ENCODE measurements at places on chromosomes 3 and 15. TPM values are rescaled to one million over a fixed set of nuclear protein-coding genes. Genes with fewer than 3 reads are reported as not detected.

Gene EXD1
- not detected for total RNA-seq

Gene DUOXA1
- total RNA-seq: 0.60 TPM

Gene CPEB1
- total RNA-seq: 11.5 TPM

DNA sequence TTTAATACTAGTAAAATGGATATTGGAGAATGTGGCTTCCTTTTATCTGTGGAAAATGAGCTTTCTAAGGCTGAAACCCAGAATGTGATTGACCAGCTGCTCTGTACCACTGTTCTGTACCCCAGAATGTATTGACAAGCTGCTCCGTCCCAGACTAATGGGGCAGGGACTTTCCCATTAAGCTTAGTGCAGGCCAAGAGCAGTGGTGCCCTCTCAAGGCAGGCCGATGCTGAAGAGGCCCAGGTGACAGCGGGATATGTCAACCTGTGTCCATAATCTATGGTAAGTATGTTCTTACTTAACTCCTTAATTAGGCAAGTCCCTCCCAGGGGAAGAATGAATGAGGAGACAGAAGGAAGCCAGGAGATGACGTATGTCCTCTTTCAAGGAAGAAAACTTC is 31.1 kb downstream of the SGO1 start:
- DNase-seq: no peak

Gene CIDEC
- total RNA-seq: not detected

Gene FES
- 24.8 TPM for total RNA-seq

Gene CYP8B1
- not detected for total RNA-seq

GRCh38 chr15:78085928-78086327 is 6.4 kb upstream of the SH2D7 start:
- DNase-seq: no peak

Gene TLR9
- total RNA-seq: 0.74 TPM

Gene BDH1
- 4.2 TPM for total RNA-seq

Gene CHST13
- total RNA-seq: 0.57 TPM

DNA sequence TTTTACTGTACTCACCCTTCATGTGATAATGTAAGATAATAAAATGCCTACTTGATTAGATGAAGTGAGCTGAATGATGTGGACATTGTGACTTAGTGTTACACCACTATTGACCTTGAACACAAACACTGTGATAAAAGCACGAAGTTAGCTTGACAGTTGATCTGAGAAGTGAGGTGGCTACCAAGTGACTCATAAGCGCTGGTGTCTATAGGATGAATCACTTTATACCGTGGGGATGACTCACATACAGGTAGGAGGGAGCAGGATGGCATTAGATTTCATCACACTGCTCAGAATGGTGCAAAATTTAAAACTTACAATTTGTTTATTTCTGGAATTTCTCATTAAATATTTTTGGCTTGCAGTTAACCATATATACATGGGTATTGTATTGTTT is 174.7 kb upstream of the CNTN3 start:
- no peak for DNase-seq

GRCh38 chr3:128787256-128788253 is 61.6 kb downstream of the RAB7A start:
- DNase-seq: no peak

DNA sequence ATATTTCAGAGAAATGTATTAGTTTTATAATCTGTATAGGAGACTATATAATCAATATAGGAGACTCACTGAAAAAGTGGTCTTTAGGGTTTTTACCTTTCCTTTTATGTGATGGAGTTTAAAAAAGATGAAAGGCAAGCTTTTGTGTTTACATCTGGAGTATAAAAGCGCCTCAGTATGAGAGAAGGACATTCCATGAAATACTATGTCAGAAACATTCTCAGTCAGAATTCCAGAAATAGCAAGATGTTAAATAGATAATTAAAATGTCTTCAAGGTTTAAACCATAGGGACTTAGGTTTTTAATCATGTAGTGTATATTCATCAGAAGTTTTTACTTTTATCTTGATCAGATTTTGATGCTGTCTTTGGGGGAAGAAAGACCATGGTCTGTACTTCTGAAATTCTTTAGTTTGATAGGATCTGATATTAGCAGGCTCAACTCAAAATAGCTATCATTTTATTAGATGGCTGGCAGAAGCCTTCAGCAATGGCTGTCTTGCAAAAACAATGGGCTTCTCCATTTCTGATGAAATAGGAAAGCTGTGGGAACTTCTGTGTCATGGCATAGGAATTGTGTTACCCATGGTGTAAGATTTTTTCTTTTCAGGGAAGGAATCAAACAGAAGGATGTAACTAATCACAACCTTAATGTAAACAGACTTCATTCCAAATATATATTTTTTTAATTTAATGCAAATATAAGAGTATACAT is 209.6 kb upstream of the PLSCR5 start:
- no peak for DNase-seq

GRCh38 chr3:18786650-18787323 is 361.5 kb upstream of the KCNH8 start:
- DNase-seq: no peak

- no peak for DNase-seq
These were observed 42.2 kb downstream of the CMSS1 start for GRCh38 chr3:99859825-99860224.

GRCh38 chr3:71240034-71240433 is 343.5 kb downstream of the FOXP1 start:
- no peak for DNase-seq

Gene HTR3E
- not detected for total RNA-seq

Gene SNURF
- total RNA-seq: 31.3 TPM

DNA sequence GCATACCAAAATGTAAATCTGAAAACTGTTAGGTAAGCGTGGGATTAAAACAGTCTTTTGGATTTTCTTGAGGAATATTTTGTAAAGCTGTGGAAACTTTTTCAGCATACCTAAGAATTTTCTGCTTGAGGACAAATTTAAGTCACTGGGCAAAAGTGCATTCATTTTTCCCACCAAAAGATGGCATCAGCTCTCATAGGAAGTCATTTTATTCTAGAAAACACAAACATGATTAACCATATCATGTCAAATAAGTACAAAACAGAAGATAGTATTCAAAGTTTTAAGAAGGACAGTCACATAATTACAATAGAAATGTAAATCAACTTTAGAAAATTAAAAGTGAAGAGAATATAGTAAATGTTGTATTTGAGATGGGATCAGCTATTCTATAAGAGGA is 63.5 kb downstream of the SLC49A4 start:
- DNase-seq: no peak

DNA sequence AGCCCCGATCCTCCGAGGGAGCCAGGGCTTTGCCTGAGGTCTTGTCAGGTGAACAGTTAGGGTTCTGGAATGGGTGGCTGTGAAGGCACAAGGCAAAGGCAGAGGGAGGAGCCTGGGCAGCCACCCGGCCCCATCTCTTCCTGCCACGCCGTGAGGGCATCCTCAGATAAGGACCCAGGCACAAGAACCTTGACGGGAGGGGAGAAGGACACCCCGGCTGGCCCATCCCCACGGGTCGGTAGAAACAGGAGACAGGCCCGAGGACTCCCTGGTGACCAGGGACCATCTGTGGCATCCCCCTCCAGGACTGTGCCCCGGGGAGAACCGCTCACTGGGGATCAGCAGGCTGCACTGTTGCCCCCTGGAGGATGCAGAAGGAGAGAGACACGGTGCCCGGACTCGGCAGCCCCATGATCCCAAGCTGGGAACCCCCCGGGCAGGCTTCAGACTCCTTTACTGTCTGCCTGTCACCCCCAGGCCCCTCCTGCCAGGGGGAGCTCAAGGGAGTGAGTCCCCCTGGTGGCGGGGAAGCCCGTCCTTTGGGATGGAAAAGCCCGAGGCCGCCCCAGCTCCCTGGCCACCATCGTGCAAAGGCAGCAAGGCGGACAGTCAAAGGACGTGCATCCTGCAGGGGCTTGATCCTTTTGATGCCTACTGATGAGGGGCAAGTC is 12.3 kb upstream of the PCSK6 start:
- no peak for DNase-seq

GRCh38 chr3:50616003-50616769 is 765 bp upstream of the MAPKAPK3 start:
- DNase-seq: peak; percentile 86

GRCh38 chr3:16319307-16319706 is 54.3 kb downstream of the OXNAD1 start:
- no peak for DNase-seq

Gene CCDC174
- 22.9 TPM for total RNA-seq
